ENCODE measurements at places on chromosomes 4 and X. TPM values are rescaled to one million over a fixed set of nuclear protein-coding genes. Genes with fewer than 3 reads are reported as not detected.

The HDX gene
- total RNA-seq: 5.3 TPM

The NWD2 gene
- 0.64 TPM for total RNA-seq

The DUSP21 gene
- not detected for total RNA-seq

The DGKK gene
- total RNA-seq: not detected

GRCh38 chr4:154416190-154416547, 75.4 kb downstream of the DCHS2 start:
- DNase-seq: no peak

- no peak for DNase-seq
These were observed 200.3 kb downstream of the AASDH start for GRCh38 chr4:56186808-56187523.

The MBNL3 gene
- 3.1 TPM for total RNA-seq

The HHIP gene
- 2.2 TPM for total RNA-seq

The XAGE1A gene
- total RNA-seq: not detected

GRCh38 chr4:147683188-147683591, 773 bp downstream of the PRMT9 start:
- DNase-seq: no peak

DNA sequence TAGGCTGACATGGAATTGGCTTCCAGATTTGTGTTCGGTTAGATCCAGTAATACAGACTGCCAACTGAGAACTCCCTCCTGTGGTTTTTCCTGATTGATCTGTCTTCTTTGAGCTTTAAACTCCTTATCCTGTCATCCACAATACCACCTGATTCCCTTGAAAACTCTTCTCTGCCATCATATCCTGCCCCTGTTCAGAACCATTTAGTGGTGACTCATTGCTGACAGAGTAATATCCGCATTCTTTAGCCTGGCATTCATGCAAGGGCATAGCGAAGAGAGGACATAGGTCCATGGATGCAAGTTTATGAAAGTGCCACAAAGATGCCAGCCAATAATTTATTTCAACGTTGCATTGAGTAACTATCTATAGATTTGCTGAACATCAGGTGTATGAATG, 76.6 kb downstream of the ITIH6 start:
- DNase-seq: no peak

GRCh38 chrX:151703487-151703886, 8.2 kb downstream of the PRRG3 start:
- no peak for DNase-seq

The SATL1 gene
- total RNA-seq: not detected

GRCh38 chrX:55716937-55717336, 612 bp upstream of the RRAGB start:
- DNase-seq: no peak

GRCh38 chr4:8260656-8261111, 8.9 kb upstream of the HTRA3 start:
- DNase-seq: no peak

The UGT2A1 gene
- total RNA-seq: not detected

DNA sequence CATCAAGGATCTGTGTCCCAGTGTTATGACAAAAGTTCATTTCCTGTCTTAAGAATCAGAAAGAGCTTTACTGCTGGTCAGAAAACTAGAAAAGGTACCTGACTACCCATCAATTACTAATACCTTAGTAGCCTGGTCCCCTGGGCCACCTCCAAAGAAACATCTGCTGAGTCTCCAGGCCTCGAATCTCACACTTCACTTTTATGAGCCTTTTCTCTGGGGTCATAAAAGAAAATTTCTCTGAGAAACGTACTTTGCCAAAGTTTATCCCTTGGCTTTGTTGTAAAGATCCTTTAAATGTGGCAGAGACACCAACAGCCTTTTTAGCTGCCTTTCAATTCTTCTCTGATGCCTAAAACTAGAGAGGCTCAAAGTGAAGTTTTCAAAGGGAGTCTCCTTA, 17.8 kb downstream of the GUCY1A1 start:
- no peak for DNase-seq

GRCh38 chrX:129093706-129094105, 429.6 kb downstream of the SMARCA1 start:
- no peak for DNase-seq

- no peak for DNase-seq
These were observed 96.5 kb upstream of the MAOA start for GRCh38 chrX:43559644-43560043.

The MCTS1 gene
- total RNA-seq: not detected

- no peak for DNase-seq
These were observed 26.7 kb upstream of the RBM47 start for GRCh38 chr4:40656201-40656863.

The MORF4L2 gene
- total RNA-seq: 211 TPM

- DNase-seq: no peak
These were observed 130.0 kb downstream of the HMX1 start for GRCh38 chr4:8741513-8742226.

GRCh38 chr4:5399790-5400421, 308.5 kb downstream of the EVC2 start:
- no peak for DNase-seq

DNA sequence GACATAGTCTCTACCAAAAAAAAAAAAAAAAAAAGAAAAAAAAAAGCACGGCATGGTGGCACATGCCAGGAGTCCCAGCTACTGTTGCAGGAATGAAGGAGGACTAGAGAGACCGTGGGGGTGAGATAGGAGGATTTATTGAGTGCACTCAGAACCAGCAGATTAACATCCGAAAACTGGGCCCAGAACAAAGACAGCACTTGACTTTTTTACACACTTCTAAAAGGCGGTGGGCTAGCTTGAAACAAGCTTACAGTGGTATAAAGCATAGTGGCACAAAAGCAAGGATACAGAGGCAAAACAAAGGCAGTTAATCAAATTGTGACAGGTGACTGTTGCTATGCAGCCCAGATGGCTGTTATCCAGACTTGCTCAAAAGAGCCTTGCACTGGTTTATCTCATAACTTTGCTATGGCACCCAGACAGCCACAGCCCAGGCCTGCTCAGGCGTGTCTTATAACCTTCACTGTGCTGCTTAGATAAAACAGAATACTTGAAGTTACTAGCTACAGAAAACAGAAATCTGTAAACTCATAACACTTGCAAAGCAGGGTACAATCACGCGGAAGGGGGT, 9.9 kb upstream of the PI4K2B start:
- no peak for DNase-seq

DNA sequence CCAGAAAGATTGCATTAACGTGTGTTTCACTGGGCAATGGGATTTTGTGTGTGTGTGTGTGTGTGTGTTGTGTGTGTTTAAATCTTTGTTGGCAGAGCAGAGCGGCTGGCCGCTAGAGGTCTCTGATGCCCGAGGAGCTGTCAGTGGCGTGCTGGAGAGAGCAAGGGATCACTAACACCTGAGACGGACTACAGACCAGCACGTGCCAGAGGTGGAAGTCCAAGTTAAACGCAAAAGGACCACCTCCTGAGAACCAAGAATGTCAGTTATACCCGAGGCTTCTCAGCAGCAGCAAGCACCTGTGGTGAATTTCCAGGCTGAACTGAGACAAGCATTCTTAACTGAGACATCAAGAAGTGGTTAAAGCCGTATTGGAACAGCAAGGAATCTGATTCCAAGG, 9.0 kb upstream of the SLC25A14 start:
- DNase-seq: no peak

DNA sequence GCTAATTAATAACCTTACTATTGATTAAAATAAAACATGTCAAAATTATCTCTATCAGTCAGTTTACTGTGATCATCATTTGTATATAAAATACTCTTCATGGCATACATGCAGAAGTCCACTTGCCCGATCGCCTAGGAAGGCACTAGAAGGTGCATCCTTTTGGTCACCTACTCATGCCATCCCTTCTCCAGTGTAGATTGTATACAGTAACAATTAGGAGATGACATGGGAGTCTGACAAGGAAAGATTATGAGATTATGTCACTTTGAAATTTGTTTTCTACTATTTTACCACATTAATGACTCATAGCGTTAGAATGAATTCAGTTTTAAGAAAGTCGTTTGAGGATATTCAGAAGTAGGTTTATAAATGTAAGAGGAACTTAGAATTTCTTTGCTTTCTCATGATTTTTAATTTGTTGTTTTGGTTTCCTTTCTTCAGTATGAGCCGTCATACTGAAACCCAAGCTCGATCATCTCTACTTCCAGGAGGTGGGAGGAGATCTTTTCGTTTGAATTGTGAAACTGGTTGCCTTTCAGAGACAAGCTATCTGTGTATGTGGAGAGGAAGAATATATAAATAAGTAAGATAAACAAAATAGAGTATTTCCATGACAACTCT, 51.1 kb upstream of the UNC5C start:
- no peak for DNase-seq

Data from ascending aorta (tissue), 2 donors.